ENCODE measurements at places on chromosomes 5 and 9.
A peak's percentile ranks its signal among the peaks of the same experiment; 100 is the strongest.

GRCh38 chr5:88877826-88878225 lies 5.2 kb downstream of the MEF2C start:
- no peak for DNase-seq
- H3K27ac ChIP-seq, result no peak overlapping the region
- no peak overlapping the region for H3K4me3 ChIP-seq
- peaks cover 5% of the 10 kb centered on the region for H3K4me1 ChIP-seq
- H3K27me3 ChIP-seq, result no peaks in the 10 kb centered on the region

DNA sequence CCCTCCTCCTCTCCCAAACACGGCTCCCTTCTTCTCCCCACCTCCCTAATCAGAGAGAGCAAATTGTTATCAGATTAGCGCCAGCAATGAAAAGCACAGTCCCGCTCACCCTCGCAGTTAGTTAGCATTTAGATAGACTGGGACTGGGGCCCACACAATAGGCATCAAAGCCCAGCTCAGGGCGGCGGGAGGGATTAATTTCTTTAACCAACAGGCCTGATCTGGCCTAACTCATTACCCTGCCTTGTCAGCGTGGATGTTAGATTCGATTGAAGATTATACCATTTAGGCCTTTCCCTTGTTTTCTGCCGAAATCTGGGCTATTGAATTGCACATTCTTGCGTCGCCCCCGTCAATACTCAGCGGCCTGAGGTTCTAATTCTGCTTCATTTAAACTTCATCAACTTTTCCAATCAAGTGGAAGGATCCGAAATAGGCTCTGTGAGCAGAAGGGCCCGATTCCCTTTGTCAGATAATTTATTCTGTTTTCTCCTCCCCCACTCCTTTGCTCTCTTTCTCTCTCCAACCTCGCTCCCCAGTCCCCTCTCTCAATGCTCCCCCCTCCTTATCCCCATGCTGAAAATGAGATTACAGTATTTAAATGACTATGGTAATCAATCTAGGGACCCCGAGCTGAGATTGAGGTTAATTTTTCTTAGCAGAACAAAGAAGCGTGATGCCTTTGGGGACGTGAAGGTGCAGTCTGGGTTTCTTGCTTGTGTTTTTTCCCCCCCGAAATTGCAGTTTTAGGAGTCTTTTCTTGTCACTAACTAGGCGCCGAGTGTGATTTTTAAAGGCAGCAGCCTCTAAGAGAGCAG lies 15.1 kb downstream of the CFAP77 start:
- no peaks in the 10 kb centered on the region for H3K36me3 ChIP-seq
- H3K27me3 ChIP-seq, result peaks cover 8% of the 10 kb centered on the region
- no peak overlapping the region for H3K27ac ChIP-seq
- no peak for DNase-seq

DNA sequence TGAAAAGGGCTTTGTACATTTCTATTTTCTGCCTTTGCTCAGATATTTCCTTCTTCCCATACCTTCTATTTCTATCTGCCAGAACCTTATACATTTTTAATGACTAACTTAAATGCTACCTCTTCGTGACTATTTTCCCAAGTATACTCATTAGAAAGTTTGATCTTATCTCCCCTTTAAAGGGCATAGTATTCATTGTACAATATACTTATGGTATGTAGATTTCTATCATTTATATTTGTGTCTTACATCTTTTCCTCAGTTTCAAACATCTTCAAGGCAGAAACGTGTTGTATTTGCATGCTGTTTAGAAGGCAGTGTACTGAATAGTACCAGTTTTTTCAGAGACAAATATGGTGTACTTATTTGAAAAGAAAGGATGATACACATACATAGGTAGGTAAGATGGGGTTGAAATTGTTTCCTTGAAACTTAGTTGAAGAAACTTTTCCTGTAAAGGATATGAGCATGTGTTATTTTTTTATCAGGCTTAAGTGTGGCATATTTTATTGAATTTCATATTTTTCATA lies 518.1 kb upstream of the NUDT12 start:
- H3K4me1 ChIP-seq, result no peaks in the 10 kb centered on the region
- no peaks in the 10 kb centered on the region for H3K27me3 ChIP-seq
- no peak for DNase-seq
- H3K36me3 ChIP-seq, result no peaks in the 10 kb centered on the region

- no peak for DNase-seq
- peaks cover 12% of the 10 kb centered on the region for H3K4me1 ChIP-seq
- H3K27me3 ChIP-seq, result no peaks in the 10 kb centered on the region
- peak overlapping the region; percentile 65 for H3K4me3 ChIP-seq
- no peaks in the 10 kb centered on the region for H3K36me3 ChIP-seq
Observed at GRCh38 chr9:26956860-26957233, 635 bp downstream of the IFT74 start.

Measured in T-cell (primary cell).